ENCODE measurements at places on chromosomes 3 and 15. TPM values are rescaled to one million over a fixed set of nuclear protein-coding genes. Genes with fewer than 3 reads are reported as not detected.
A peak's percentile ranks its signal among the peaks of the same experiment; 100 is the strongest.

DNA sequence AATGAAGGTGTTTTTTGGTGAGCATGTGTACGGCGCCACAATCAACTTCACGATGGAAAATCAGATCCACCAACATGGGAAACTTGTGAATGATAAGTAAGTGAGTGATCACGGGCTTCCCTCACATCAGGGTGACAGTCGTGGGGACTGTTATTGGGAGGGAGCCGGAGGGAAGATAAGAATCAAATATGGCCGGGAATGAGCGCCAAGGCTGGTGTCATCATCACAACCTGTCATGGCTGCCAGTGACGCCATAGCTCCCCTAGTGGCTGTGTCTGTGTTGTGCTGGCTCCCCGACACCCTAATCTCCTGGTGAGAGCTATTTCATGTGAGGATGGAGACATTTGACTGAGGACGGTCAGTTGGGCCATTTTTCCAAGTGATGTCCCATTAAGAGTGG is 168.5 kb downstream of the SV2B start:
- H3K4me3 ChIP-seq, result no peak overlapping the region
- peaks cover 22% of the 10 kb centered on the region for H3K4me1 ChIP-seq
- H3K27me3 ChIP-seq, result no peaks in the 10 kb centered on the region
- no peaks in the 10 kb centered on the region for H3K36me3 ChIP-seq

GRCh38 chr3:171526869-171527268 is 66.7 kb upstream of the TNIK start:
- H3K27ac ChIP-seq, result no peak overlapping the region
- no peaks in the 10 kb centered on the region for H3K36me3 ChIP-seq
- no peaks in the 10 kb centered on the region for H3K27me3 ChIP-seq
- no peaks in the 10 kb centered on the region for H3K4me1 ChIP-seq

The SLC22A14 gene
- 0.49 TPM for total RNA-seq

The PLA2G4D gene
- 26.5 TPM for total RNA-seq

- DNase-seq, result no peak
- H3K4me1 ChIP-seq, result peaks cover 63% of the 10 kb centered on the region
- no peaks in the 10 kb centered on the region for H3K36me3 ChIP-seq
These were observed 51.3 kb downstream of the LRIG1 start for GRCh38 chr3:66449411-66449974.

The GOLGA6L10 gene
- 3.4 TPM for total RNA-seq

DNA sequence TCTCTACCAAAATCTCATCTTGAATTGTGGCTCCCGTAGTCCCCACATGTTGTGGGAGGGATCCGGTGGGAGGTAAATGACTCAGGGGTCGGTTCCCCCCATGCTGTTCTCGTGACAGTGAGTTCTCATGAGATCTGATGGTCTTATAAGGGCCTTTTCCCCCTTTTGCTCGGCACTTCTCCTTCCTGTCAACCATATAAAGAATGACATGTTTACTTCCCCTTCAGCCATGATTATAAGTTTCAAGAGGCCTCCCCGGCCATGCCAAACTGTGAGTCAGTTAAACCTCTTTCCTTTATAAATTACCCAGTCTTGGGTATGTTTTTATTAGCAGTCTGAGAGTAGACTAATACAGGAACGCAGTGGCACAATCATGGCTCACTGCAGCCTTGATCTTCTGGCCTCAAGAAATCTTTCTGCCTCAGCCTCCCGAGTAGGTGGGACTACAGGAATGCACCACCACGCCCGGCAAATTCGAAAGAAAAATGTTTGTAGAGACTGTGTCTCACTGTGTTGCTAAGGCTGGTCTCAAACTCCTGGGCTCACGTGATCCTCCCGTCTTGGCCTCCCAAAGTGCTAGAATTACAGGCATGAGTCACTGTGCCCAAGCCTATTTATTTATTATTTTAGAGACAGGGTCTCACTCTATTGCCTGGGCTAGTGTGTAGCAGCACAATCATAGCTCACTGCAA is 101.0 kb downstream of the ATP10A start:
- H3K4me1 ChIP-seq, result no peaks in the 10 kb centered on the region
- no peak overlapping the region for H3K4me3 ChIP-seq
- no peaks in the 10 kb centered on the region for H3K27me3 ChIP-seq

The KLHL40 gene
- total RNA-seq, result not detected

DNA sequence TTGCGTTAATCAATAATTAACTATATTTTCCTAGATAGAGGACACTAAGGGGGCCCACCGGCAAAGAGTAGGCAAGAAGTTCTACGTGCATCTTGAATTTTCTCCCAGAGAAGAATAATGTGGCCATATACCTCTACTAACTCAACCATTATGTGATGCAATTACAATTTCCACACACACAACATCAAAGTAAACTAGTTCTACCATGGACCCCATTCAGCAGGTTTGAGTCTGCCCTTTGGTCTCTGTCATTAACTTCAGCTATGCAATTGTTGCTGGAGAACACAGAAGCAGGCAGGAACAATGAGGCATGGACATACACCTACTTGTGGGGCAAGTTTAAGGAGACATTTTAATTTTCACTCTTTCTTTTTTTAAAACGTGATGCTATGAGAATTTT is 705.9 kb downstream of the PDCD6IP start:
- no peaks in the 10 kb centered on the region for H3K4me1 ChIP-seq
- no peaks in the 10 kb centered on the region for H3K27me3 ChIP-seq
- no peak for DNase-seq
- no peaks in the 10 kb centered on the region for H3K36me3 ChIP-seq
- H3K27ac ChIP-seq, result no peak overlapping the region

DNA sequence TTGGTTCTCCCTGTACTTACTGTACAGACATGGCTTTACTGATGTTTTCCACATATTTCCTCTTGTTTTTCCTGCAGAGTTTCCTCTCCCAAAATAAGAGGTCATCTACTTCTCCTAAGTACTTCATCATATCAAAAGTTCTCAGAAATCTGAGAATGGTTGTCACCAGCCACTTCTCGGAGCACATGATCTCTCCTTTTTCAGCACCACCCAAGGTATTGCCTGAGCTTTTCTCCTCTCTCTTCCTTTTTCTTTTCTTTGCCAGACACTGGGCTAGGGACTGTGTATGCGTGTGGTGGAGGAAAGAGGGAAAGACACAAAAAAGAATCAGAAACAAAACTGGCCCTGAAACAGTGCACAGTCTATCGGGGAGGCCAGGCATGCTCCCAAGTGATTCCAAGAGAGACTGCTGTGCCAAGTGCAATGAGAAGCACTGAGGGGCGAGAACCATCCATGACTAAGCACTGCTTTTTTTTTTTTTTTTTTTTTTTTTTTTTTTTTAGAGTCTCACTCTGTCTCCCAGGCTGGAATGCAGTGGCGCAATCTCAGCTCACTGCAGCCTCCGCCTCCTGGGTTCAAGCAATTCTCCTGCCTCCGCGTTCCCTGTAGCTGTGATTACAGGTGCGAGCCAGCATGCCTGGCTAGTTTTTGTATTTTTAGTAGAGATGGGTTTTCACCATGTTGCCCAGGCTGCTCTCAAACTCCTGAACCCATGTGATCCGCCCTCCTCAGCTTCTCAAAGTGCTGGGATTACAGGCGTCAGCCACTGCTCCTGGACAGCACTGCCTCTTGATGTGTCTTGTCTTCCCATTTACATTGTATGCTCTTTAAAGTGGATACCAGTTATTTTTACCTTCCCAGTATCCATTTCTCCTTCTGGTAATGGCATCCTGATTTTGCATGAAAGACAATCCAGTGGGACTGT is 194.0 kb upstream of the FEZF2 start:
- DNase-seq, result no peak
- H3K27me3 ChIP-seq, result no peaks in the 10 kb centered on the region
- H3K4me3 ChIP-seq, result no peak overlapping the region
- H3K4me1 ChIP-seq, result no peaks in the 10 kb centered on the region
- no peak overlapping the region for H3K27ac ChIP-seq

The SLC9C1 gene
- total RNA-seq, result not detected

DNA sequence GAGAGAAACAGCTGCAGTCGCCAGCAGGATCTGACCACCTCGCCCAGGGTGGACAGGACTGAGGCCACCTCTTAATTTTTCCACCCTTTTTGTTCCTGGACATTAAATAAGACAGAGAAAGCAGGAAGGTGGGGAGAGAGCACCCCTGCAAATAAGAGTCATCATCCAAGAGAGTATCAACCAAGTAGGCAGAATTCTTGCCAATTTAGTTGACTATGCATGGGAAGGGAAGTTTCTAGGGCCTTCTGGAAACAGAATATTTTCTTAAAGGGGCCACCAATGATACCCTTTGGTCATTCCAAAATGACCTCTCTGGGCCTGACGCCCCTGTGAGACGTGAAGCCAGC is 136.2 kb downstream of the TJP1 start:
- H3K4me3 ChIP-seq, result no peak overlapping the region
- H3K27ac ChIP-seq, result no peak overlapping the region
- H3K36me3 ChIP-seq, result no peaks in the 10 kb centered on the region
- H3K27me3 ChIP-seq, result no peaks in the 10 kb centered on the region
- H3K4me1 ChIP-seq, result no peaks in the 10 kb centered on the region
- DNase-seq, result peak; percentile 34

DNA sequence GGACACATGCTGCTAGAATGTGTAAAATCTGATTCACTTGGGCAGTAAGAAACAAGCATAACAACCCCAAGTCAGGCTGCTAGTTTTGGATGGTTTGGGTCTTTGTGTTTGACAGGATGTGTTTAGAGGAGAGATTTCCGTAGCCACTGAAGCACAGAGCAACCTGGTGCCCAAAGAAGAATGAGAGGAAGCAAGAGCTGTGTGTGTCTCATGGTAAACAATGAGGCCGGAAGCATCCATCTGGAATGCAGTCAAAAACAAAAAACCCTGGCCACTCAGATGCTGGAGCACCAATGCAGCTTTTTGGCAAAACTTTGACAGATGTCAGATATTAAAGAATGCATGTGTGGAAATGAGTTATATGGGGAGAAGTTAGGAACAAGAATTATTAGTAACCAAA is 39.4 kb upstream of the SNRK start:
- H3K4me1 ChIP-seq, result peaks cover 22% of the 10 kb centered on the region
- DNase-seq, result no peak
- H3K27me3 ChIP-seq, result no peaks in the 10 kb centered on the region

The PRSS50 gene
- total RNA-seq, result not detected

DNA sequence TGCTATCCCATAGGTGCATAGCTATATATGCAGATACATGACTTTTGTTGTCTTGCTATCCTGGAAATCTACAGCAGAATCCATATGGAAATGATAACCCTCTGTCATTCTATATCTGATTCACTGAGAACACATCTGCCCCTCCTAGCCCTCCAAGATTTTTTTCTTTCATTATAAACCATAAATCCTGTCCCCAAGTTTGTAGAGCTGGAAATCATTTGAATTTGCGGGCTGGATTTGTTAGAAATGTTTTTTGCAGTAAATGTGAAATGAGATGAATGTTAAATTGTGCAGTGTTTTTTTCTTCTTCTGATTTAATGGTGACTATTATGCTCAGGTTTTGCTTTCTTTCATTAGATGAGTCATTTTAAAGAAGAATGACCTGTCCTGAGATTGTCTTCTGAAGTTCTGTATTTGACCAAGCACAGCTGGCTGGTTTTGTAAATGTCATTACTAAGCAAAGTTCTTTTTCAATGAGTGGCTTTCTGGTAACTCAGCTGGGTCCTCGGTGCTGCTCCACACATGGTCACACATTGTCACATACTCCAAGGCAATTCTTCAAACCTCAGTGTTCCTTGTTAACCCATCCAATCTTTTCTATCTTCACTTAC is 25.3 kb upstream of the ABHD17C start:
- no peaks in the 10 kb centered on the region for H3K27me3 ChIP-seq
- no peaks in the 10 kb centered on the region for H3K4me1 ChIP-seq
- H3K36me3 ChIP-seq, result no peaks in the 10 kb centered on the region
- no peak overlapping the region for H3K4me3 ChIP-seq
- no peak overlapping the region for H3K27ac ChIP-seq

GRCh38 chr3:9226326-9226725 is 23.1 kb downstream of the SRGAP3 start:
- H3K27me3 ChIP-seq, result no peaks in the 10 kb centered on the region
- peaks cover 13% of the 10 kb centered on the region for H3K4me1 ChIP-seq
- H3K36me3 ChIP-seq, result no peaks in the 10 kb centered on the region

GRCh38 chr15:45993072-45993471 is 358.2 kb downstream of the SQOR start:
- H3K4me1 ChIP-seq, result no peaks in the 10 kb centered on the region
- no peaks in the 10 kb centered on the region for H3K27me3 ChIP-seq
- H3K36me3 ChIP-seq, result no peaks in the 10 kb centered on the region
- no peak overlapping the region for H3K27ac ChIP-seq
- no peak overlapping the region for H3K4me3 ChIP-seq

- no peaks in the 10 kb centered on the region for H3K36me3 ChIP-seq
- H3K4me3 ChIP-seq, result peak overlapping the region; percentile 71
- DNase-seq, result no peak
- H3K4me1 ChIP-seq, result peaks cover 26% of the 10 kb centered on the region
- peak overlapping the region; percentile 73 for H3K27ac ChIP-seq
- no peaks in the 10 kb centered on the region for H3K27me3 ChIP-seq
These were observed 535 bp downstream of the MCTP2 start for GRCh38 chr15:94231723-94232468.

The AZI2 gene
- 78.1 TPM for total RNA-seq

The CRTC3 gene
- total RNA-seq, result 43.5 TPM

GRCh38 chr15:58594898-58595297 is 154.6 kb downstream of the ADAM10 start:
- no peaks in the 10 kb centered on the region for H3K4me1 ChIP-seq
- H3K36me3 ChIP-seq, result peaks cover 15% of the 10 kb centered on the region
- H3K27me3 ChIP-seq, result no peaks in the 10 kb centered on the region
- DNase-seq, result no peak

- no peaks in the 10 kb centered on the region for H3K36me3 ChIP-seq
- no peak overlapping the region for H3K27ac ChIP-seq
- H3K4me1 ChIP-seq, result no peaks in the 10 kb centered on the region
- no peaks in the 10 kb centered on the region for H3K27me3 ChIP-seq
These were observed 108.1 kb upstream of the GMNC start for GRCh38 chr3:190970560-190970959.

DNA sequence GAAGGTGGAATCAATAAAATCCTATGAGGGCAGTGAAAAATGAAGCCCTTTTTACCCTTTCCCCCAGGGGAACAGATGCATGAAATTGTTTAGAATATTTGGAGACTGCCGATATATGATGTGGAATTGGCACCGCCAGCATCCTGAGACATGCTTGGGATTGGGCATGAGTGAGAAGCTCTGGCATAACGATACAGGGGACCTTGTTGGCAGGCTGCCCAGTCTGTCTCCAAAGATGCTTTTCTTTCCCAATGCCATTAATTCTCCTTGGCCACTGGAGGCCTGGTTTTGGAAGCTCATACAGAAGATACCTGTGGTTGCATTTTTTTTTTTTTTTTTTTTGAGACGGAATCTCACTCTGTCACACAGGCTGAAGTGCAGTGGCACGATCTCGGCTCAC is 800.6 kb upstream of the LMCD1 start:
- H3K4me3 ChIP-seq, result no peak overlapping the region

The SLC28A2 gene
- not detected for total RNA-seq

The RAB6B gene
- total RNA-seq, result 3.7 TPM

- no peak for DNase-seq
- peaks cover 35% of the 10 kb centered on the region for H3K4me1 ChIP-seq
- H3K4me3 ChIP-seq, result no peak overlapping the region
- H3K27ac ChIP-seq, result peak overlapping the region; percentile 64
- H3K27me3 ChIP-seq, result no peaks in the 10 kb centered on the region
- no peaks in the 10 kb centered on the region for H3K36me3 ChIP-seq
These were observed 43.9 kb downstream of the THBS1 start for GRCh38 chr15:39624806-39625205.

GRCh38 chr15:56491110-56491722 is 26.3 kb upstream of the MNS1 start:
- no peak overlapping the region for H3K27ac ChIP-seq
- no peaks in the 10 kb centered on the region for H3K36me3 ChIP-seq
- H3K4me1 ChIP-seq, result no peaks in the 10 kb centered on the region
- no peak overlapping the region for H3K4me3 ChIP-seq

All from vagina (tissue), 2 donors.